ENCODE measurements at places on chromosomes 2 and 18.

DNA sequence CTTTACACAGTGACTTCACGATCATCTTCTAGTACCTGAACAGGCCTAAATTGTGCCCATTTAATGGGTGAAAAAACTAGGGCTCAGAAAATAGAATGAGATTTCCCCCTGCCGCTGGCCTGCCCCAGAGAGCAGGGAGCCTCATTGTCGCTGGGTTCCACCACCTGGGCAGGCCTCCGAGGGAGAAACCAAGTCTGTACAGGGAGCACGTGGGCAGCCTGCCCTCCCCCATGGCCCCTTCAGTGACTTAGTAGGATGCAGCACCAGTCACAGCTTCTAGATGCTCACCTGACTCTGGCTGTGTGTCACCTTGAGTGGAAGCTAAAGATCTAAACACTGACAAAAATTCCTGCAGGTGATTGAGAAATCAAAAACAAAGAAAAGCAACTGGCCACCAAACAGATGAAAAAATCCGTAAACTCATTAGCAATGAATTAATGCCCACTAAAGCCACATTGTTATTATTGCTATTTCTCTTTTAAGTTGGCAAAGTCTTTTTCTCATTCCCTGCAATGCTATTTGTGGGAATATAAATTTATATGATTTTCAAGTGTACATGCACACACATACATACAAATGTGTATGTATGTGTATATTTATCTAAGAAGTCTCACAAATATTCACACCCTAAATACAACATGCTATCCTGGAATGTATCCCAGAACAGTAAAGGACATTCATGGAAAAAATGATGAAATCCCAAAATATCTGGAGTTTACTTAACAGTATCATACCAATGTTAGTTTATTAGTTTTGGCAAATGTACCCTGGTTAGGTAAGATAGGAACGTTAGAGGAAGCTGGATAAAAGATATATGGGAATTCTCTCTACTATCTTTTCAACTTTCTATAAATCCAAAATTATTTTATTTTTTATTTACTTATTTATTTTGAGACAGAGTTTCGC, 18.7 kb upstream of the ASPRV1 start:
- peaks cover 9% of the 10 kb centered on the region for H3K4me1 ChIP-seq
- no peaks in the 10 kb centered on the region for H3K36me3 ChIP-seq
- H3K27ac ChIP-seq, result no peak overlapping the region

GRCh38 chr2:37829616-37830395, 95.3 kb upstream of the RMDN2 start:
- no peak overlapping the region for H3K27ac ChIP-seq
- no peak for DNase-seq
- H3K27me3 ChIP-seq, result no peaks in the 10 kb centered on the region
- no peaks in the 10 kb centered on the region for H3K36me3 ChIP-seq
- H3K4me3 ChIP-seq, result no peak overlapping the region

DNA sequence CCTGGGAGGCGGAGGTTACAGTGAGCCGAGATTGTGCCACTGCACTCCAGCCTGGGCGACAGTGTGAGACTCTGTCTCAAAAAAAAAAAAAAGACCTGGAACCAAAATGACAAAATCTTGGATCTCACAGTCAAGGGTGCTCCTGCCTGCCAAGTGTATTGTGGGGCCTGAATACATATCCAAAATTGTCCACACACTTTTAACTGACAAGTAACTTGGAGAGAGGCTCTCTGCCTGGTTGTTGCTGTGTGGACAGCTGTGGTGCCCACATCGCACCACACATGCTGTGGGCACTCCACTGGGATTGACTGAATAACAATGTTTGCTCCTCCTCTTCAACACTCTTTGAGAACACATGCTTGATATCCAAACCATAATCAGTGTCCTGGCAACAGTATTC, 117.6 kb upstream of the REV1 start:
- H3K4me1 ChIP-seq, result no peaks in the 10 kb centered on the region
- no peak overlapping the region for H3K27ac ChIP-seq
- H3K27me3 ChIP-seq, result no peaks in the 10 kb centered on the region
- H3K36me3 ChIP-seq, result no peaks in the 10 kb centered on the region
- DNase-seq, result no peak
- no peak overlapping the region for H3K4me3 ChIP-seq

- H3K27me3 ChIP-seq, result no peaks in the 10 kb centered on the region
- no peak for DNase-seq
- H3K27ac ChIP-seq, result no peak overlapping the region
- no peak overlapping the region for H3K4me3 ChIP-seq
- no peaks in the 10 kb centered on the region for H3K36me3 ChIP-seq
Measured at GRCh38 chr2:198961547-198961946, 496.2 kb downstream of the SATB2 start.

GRCh38 chr2:28277466-28277865, 115.2 kb upstream of the FOSL2 start:
- no peaks in the 10 kb centered on the region for H3K27me3 ChIP-seq
- no peaks in the 10 kb centered on the region for H3K36me3 ChIP-seq
- no peak for DNase-seq

GRCh38 chr18:67455890-67456501, 60.5 kb downstream of the DSEL start:
- no peaks in the 10 kb centered on the region for H3K4me1 ChIP-seq
- DNase-seq, result no peak

- no peak overlapping the region for H3K27ac ChIP-seq
- no peaks in the 10 kb centered on the region for H3K27me3 ChIP-seq
- DNase-seq, result no peak
- H3K36me3 ChIP-seq, result no peaks in the 10 kb centered on the region
- no peak overlapping the region for H3K4me3 ChIP-seq
- no peaks in the 10 kb centered on the region for H3K4me1 ChIP-seq
Measured at GRCh38 chr2:24461685-24462084, 29.4 kb upstream of the NCOA1 start.

DNA sequence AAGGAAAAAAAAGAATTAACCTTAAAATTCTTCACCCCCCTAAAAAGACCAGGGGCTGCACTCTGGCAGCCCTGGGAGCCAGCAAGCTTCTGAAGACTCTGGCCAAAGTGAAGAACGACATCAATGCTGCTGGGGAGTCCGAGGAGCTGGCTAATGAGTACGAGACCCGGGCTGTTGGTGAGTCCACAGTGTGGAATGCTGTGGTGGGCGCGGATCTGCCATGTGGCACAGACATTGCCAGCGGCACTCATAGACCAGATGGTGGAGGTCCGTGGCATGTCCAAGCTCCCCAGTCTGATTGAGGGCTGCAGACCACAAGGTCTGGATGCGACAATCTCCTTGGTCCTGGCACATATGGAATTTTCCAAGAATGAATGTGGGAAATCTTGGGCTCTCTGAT, 47.4 kb downstream of the TRPM8 start:
- DNase-seq, result no peak
- H3K36me3 ChIP-seq, result no peaks in the 10 kb centered on the region
- no peaks in the 10 kb centered on the region for H3K27me3 ChIP-seq
- no peak overlapping the region for H3K4me3 ChIP-seq

DNA sequence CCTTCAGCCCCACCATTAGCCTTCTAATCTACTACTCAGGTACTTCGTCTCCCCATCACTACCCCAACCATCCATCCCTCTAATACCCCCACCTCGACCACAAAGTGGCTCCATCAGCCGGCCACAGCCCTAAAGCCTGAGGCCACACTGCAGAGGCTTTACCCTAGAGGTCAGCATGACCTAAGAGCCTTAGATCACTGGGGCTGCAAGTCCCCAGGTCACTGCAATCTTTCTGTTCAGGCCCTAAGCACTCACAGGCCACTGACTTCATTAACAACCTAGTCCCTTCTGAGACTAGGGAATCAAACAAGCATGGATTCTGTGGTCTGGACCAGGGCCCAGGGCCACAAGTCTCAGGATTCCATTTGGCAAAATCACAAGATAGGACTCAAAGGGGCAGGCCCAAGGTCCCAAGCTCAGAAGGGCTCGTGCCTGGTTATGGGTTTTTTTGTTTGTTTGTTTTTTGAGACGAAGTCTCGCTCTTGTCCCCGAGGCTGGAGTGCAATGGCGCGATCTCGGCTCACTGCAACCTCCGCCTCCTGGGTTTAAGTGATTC, 37.0 kb upstream of the PKDCC start:
- peak; percentile 40 for DNase-seq
- H3K27ac ChIP-seq, result no peak overlapping the region
- H3K4me1 ChIP-seq, result no peaks in the 10 kb centered on the region
- no peak overlapping the region for H3K4me3 ChIP-seq
- H3K27me3 ChIP-seq, result no peaks in the 10 kb centered on the region

DNA sequence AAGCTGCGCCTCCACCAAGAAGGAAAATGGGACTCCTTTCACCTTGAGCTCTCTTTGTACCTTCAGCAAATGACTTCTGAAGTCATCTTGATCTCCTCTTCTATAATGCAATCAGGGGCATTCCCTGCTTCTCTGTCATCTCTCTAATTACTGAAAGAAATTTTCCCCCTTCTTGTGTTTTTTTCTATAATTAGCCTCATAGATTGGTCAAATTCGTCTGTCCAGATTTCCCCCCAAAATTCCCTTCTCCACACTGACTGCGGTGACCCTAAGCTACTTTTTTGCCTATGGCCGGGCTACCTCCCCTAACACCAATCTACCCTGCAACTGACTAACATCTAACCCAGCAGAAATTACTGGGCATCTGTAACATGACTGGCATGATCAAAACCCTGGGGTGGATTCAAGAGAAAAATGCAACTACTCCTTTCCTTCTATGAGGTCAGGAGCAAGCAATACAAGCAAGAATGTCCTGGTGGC, 168.6 kb downstream of the BCL2 start:
- H3K27ac ChIP-seq, result no peak overlapping the region
- H3K36me3 ChIP-seq, result no peaks in the 10 kb centered on the region
- peaks cover 70% of the 10 kb centered on the region for H3K4me1 ChIP-seq
- no peaks in the 10 kb centered on the region for H3K27me3 ChIP-seq

Data from tibial nerve (tissue), 4 donors.